ENCODE measurements at places on chromosomes 16 and 17.

GRCh38 chr16:27318392-27319256 is 4.8 kb downstream of the IL4R start:
- DNase-seq, result peak; percentile 87

DNA sequence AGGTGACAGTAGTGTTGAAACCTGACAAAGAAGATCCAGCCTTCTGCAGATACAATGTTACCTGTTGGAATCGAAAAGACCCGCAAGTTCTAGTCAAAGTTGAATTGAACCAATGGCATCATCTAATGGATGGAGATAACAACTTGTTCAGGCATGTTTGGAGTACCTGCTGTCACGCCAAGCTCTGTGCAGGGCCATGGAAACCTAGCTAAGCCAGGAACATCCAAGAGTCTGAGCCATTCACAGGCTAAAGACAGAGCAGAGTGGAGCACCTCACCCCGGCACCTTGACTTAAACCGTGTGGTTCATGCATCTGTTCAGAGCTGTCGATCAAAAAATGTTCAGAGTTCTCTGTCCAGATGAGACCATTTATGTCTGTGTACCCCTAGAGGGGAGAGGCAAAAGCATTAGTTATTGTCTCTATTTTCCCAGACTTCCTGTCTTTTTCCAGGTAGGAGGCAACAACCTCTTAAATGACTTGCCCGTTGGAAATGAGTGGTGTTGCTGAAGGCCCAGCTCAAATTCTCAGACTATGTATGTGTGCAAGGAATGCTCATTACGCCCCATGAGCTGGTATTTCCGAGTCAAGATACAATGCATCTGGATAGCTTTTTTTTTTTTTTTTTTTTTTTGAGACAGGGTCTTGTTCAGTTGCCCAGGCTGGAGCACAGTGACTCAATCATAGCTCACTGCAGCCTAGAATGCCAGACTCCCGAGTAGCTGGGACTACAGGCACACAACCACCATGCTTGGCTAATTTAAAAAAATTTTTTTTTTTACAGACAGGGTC is 44.9 kb upstream of the XYLT1 start:
- DNase-seq, result no peak

DNA sequence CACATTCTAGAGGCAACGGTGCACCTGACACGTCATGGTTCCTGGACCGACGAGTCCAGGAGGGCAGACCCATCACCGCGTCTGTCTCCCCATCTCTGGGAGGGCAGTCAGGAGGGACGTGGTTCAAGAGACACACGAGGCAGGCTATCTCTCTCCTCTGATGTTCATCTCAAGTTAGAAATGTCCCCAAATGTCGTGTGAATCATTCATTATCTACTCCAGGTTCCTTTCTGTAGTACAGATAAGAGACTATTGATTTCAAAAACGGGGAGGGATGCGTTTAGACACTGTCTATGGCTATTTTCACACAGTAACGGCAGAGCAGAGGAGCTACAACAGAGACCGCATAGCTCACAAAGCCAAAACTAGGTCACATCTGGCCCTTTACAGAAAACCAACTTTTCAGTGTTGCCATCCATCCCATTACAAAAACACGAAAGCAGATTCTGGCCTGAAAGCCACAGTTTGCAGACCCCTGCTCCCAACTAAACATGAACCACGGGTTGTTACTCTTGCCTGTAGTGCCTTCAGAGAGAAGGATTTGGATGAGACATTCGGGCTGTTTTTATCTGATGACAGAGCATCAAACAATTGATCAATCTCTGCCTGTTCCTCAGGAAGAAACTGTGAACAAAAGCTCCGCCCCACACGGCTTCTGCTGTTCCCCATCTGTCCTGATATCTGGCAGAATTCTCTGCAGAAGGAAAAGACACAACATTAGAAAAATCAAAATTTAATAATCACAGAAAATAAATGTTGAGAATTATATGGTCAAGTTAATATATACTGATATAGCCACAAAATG is 6.8 kb downstream of the MEAK7 start:
- DNase-seq, result no peak

- no peak for DNase-seq
These were observed 95.0 kb downstream of the ADCY9 start for GRCh38 chr16:4021070-4021779.

DNA sequence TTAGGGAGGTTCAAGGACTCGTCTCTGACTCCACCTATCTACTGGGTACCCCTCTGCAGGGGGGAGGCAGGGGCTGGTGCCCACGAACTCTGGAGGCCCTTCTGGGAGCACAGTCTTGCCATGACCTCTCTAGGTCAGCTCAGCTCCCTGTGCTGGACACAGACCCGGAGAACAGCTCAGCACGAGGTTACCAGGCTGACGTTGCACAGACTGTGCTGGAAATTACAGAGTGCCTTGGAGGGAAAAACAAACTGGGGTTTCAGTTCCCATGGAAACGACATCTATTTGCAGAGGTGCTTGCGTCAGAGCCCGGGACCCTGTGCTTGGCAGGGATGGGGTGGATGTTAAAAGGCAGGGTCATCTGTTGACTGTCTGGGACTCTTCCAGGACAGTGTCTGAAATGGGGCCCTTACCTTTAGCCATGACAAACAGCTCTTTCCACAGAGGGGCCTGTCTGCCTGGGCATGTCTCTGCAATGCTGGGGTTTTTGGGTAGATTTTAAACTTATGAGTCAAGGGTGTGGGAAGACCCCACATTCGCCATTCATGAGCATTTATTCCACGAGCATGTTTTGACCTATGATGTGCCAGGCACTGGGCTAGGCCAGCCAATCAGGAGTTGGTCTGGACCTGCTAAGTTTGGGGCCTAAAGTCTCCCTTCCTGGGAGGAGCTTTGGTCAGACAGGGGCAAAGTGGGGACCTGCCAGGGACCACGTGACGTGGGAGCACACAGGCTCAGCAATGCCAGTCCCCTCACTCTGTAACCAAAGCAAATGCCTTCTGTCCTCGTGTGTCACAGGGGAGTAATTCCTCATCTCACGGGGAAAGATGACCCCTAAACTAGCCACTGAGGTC is 22.5 kb downstream of the CCR7 start:
- DNase-seq, result no peak

DNA sequence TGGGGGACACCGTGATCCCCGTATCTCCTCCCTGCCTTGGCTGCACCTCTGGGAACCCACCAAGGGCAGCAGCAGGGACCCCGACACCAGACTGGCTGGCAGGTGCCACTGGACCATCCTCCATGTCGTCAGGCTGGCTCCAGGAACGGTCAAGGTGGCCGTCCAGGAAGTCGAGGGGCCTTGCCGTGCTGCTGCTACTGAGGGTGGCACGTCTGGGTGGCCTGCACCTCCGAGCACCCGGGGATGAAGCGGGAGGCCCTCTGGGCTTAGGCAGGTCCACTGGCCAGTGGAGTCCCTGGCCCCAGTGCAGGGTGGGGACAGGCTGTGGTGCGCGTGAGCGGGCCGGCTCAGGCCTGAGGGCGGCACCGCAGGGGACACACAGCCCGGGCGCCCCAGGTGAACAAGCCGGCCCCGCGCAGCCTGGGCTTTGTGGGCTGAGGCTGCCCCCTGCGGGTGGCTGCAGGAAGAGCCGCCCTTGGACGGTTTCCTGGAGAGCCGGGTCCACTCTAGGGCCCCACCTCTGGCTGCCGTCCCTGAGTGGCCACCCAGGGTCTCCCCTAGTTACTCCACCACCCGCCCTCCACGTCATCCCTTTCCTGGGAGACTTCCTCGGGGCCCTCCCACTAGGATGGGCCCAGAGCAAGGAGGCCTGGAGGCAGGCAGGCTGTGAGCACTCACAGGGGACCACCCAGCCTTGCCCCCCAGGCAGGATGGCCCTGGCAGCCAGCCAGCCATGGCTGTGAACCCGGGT is 42.8 kb upstream of the ZC3H18 start:
- DNase-seq, result peak; percentile 63

GRCh38 chr16:1364510-1364909 is 12.8 kb downstream of the GNPTG start:
- no peak for DNase-seq

DNA sequence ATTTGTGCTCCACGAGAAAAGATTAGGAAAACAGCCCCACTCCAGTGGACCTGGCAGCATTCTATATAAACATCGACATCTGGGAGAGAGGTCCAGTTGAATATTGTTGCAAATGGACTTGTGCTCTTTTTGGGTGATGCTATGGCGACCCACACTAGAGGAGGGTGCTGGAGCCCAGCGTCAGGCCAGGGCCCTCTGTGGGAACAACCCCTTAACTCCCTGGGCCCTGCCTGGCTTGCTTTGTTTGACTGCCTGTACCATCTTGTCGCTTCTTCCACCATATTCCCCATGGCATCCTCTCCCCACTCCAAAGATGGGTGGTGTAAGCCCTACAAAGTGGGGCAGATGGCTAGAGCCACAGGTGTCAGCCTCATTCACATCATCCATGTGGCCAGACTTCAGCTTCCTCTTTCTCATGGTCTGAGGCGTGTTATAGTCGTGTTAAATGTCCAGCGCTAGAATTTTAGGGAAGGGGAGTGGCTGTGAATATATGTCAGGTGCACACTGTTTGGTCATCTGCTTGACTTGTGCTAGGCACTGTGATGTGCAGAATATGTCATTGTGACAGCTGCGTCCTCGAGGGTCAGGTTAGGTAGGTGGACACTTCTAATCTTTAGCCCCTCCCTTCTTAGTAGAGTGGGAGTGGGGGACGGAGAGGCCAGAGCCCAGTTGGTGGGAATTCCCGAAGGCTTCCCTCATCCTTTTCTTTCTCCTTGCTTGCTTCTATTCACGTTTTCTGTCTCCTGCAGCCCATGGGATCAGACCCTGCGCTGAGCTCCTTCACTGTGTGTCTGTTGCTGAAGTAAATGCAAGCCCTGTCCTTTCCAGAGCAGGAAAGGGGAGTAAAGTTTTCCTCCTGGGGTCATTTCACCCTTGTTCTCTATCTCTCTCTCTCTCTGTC is 49.8 kb downstream of the MPRIP start:
- no peak for DNase-seq

- no peak for DNase-seq
These were observed 5.5 kb downstream of the ACAP1 start for GRCh38 chr17:7341842-7342241.

DNA sequence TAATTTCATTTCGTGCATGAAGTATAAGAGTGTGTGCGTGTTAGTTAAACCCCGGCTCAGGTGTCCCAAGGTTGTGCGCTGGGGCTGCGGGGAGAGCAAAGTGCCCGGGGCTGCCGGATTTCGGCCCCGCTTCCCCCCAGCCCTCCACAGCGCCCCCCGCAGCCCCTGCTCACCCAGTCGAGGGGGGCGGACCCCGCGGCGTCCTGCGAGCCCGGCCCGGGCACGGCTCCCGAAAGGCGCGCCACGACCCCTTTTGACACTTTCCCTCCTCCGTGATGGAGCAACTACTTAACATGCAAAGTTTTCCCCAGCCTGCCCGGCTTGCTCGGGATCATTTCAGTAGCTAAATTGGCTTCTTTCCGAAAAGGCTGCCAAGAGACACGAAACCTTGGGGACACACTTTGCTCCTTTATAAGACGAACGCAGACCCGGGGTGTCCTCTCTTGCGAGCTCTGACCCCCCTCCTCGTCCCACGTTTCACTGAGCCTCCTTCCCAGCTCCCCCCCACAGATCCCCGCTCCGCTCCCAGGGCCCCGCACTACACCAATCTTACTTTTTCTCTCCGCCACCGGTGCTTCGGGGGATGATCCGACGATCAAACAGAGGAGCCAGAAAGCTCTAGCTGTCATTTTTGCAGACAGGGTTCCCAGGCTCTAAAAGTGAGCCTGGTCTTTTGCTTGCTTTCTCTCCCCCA is 552 bp downstream of the C17orf58 start:
- DNase-seq, result peak; percentile 23

DNA sequence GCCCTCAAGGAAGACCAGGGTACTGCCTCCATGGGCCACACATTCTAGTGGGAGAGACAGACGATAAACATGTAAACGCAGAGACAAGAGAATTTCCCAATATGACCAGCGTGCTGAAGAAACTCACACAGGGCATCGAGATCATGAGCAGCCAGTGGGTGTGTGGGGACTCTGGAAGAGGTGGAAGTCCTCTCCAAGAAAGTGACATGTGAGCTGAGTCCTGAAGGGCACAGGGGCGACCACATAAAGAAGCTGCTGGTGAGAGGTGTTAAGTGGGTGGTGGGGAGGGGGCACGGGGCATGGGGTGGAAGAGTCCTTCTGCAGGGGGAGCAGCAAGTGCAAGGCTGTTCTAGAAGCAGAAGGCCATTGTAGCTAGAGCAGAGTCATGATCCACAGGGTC is 21.0 kb upstream of the RAP1GAP2 start:
- DNase-seq, result no peak

DNA sequence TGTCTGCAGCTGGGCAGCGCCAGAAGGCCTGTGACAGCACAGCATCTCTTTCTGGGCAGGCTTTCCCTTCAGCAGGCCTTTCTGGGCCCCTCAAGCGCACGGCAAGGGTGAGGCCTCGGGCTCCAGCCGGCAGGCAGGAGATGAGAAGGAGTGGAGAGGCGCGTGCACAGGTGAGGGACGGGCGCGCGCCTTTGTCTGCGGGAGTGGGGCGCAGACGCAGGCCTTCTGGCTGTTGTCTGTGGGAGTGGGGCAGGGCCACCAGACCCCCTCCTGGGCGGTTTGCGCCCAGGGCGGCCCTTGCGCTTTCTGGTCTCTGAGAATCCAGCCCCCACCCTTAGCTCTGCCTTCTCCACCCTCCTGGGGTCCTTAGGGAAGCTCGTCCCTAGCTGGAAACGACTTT is 6.5 kb downstream of the ZNF205 start:
- DNase-seq, result no peak

GRCh38 chr17:17254036-17254435 is 17.1 kb upstream of the FLCN start:
- no peak for DNase-seq

- DNase-seq, result no peak
These were observed 161.3 kb upstream of the GSE1 start for GRCh38 chr16:85451641-85452363.

- DNase-seq, result no peak
These were observed 4.3 kb upstream of the ADGRG1 start for GRCh38 chr16:57624044-57624688.

DNA sequence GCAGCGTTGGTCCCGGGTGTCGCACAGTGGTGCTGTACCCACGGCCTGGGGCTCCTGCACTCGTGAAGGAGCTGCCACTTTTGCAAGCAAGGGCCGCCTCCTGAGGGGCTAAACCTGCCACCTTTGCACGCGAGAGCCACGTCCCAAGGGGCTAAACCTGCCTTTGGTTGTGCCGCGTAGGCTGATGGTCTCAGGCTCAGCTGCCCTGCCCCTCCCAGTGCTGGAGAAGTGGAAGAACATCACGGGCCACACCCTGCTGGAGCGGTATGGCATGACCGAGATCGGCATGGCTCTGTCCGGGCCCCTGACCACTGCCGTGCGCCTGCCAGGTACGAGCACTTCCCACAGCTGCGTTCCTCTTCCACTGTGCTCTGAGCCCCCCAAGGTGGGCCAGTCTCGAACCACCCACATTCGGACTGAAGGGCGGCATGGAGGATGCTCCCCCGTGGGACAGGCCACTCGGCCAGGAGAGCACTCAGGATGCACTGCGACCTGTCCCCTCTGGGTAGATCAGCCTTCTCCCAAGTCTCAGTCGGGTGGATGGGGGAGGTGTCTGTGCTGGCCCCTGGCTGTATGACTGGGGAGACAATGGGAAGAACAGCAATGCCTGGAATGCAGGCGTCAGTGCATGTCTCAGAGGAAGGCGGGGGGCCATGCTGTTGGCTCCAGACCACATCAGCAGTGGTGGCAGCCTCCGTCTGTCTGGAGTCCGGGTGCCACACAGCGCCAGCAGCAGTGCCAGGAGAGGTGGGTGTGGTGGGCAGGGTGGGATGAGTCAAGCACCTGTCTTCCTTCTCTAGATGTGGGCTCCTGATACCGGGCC is 20.7 kb downstream of the ACSF3 start:
- no peak for DNase-seq
